DND-41 (cell line): ENCODE measurements at places on chromosomes 3 and 15.

DNA sequence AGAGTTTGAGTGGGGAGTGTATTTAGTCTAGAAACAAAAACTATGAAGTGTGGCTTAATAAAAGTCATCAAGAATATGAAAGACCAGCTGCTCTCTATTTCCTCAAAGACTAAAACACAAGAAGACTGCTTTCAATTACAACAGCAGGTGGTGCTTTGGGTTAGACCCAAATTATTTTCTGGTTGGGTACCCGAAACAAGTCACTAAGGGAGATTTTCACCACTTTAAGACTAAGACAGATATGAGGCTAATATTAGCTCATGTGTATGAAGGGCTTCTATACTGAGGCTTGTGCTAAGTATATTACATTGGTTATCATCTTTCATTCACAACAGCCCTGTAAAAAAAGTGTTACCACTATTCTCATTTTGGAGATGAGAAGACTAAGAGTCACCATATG lies 43.1 kb downstream of the COL8A1 start:
- no peaks in the 10 kb centered on the region for H3K4me1 ChIP-seq
- no peak overlapping the region for H3K4me3 ChIP-seq
- DNase-seq: no peak
- no peaks in the 10 kb centered on the region for H3K36me3 ChIP-seq
- H3K27me3 ChIP-seq: peaks cover 3% of the 10 kb centered on the region

- H3K4me1 ChIP-seq: no peaks in the 10 kb centered on the region
- no peaks in the 10 kb centered on the region for H3K36me3 ChIP-seq
- no peak for DNase-seq
Observed at GRCh38 chr3:174097686-174098085, 700.1 kb downstream of the NLGN1 start.

DNA sequence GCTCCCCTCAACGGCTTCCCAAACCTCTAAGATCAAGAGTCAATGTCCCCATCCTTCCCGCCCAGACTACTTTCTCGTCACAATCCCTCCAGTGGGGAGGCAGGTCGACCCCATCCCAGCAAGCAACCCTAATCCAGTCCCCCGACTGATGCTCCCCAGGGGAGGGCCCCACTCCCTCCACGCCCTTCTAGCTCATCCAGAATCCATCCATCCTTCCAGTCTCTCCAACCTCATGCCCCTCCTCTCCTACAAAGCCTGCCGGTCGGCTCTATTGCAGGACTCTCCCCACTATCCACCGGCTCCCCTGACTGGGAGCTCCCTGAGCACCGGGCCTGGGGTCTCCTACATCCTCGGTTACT lies 1.3 kb downstream of the ADAMTS7 start:
- H3K4me1 ChIP-seq: no peaks in the 10 kb centered on the region
- H3K4me3 ChIP-seq: no peak overlapping the region
- peaks cover 5% of the 10 kb centered on the region for H3K27me3 ChIP-seq
- no peak overlapping the region for H3K27ac ChIP-seq

DNA sequence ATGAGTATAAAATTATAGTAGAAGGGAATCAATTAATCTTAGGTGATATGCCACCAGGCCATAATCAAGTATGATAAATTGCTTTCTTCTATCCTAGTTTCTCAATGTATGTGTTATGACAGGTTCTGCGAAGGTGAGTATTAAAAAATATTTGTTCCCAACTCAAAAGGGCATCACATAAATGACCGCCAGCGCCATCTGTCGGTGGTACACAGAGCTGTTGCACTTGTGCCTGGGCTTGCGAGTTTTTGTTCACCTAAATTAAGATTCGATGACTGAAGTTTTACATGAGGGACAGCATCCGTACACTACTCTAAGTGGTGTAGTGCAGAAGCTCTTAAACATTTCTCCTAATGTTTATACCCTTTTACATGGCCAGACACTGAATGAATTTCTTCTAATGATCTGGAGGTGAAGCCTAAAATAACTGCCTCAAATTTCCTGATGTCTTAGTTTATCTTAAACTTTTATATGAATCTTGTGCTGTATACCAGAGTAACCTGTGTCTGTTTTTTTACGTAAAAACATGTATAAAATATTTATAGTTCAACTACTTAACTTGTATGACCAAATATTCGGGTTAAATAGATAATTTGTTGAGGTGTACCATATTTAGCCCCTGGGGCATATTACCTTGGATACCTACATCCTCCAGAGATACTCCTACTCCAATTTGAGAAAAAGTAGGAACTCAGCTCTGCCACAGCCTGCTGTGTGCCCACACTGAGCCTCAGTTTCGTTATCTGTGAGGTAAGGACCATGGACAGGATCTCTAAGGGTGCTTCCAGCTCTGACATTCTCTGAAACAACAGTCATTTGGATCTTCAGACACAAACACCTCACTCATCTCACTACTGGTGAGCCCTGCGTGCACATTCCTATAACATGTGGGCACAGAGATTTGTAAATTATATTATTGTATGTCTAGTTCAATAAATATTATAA lies 365.6 kb downstream of the MAGI1 start:
- H3K27ac ChIP-seq: no peak overlapping the region
- no peaks in the 10 kb centered on the region for H3K4me1 ChIP-seq
- no peak overlapping the region for H3K4me3 ChIP-seq
- peak; percentile 24 for DNase-seq

- no peaks in the 10 kb centered on the region for H3K27me3 ChIP-seq
- no peaks in the 10 kb centered on the region for H3K36me3 ChIP-seq
- H3K4me3 ChIP-seq: no peak overlapping the region
- no peak for DNase-seq
Observed at GRCh38 chr3:191345334-191345733, 15.0 kb upstream of the UTS2B start.

GRCh38 chr15:100688549-100689120 lies 86.2 kb downstream of the ASB7 start:
- H3K4me1 ChIP-seq: no peaks in the 10 kb centered on the region
- DNase-seq: peak; percentile 22
- H3K36me3 ChIP-seq: no peaks in the 10 kb centered on the region
- no peak overlapping the region for H3K4me3 ChIP-seq

DNA sequence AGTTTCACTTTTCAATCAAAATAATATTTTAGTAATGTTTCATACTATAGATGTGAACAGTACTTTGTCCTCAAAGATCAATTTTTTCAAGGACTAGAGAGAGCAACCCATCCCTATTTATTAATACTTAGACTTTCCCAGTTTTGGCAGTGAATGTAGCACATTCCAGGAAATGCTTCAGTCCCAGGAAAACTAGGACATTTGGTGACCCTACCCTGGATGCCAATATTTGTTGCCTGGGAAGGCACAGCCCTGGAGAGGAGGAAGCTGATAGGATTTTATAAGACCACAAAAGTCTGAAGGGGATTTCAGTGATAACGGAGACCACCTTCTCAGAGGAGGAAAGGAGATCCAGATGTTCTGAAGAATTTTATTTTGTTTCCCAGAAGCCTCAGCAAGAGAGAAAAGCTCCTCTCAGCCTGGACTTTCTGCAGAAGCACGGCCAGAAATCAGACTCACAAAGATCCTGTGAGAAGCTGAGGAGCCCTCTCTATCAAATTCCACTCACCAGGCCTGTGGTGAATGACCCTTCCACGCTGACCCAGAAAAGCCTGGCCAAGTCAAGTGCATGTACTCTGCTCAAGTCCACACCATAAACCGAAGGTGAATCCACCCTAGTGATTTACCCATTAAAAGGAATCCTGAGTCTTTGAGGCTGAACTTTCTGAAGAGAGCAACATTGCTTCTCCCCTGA lies 87.7 kb upstream of the ABHD17C start:
- H3K4me3 ChIP-seq: no peak overlapping the region
- DNase-seq: no peak
- H3K27me3 ChIP-seq: no peaks in the 10 kb centered on the region
- H3K27ac ChIP-seq: no peak overlapping the region

DNA sequence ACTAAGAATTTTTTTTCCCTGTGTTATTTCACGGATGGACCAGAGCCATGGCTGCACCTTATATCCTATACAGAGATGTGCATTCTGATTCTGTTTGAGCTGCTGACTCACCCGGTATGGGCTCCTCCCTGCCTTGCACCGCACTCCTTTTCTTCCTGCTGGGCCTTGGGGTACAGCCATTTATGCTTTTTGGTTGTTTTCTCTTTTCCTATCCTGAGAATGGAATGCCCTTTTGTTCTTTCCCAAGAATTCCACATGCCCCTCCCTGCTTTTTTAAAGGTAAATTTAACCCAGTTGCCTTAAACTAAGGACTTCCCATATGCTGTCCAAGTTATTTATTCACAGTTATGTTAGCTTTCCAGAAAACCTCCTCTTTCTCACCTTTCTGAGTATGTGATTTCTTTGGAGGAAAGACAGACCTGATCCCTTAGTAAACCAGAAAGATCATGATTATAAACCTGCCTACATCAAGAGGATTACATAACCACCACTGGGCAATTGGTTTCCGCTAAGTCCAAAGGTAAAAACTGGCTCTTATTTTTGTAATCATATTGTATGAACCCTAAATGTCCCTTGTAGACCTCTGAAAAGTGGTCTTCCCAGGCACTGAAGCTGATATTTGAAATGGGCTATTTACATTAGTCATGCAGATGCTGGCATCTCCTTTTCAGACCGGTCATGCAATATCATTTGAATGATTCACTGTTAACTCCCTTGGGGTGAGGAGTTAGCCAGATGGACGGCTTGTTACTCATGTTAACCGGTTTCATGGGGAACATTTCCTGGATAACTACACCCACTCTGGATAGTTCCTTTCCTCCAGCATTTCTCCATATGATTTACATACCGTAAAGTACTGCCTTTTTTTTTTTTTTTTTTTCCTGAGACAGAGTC lies 45.5 kb downstream of the TMOD3 start:
- H3K4me3 ChIP-seq: no peak overlapping the region
- no peak for DNase-seq
- peaks cover 42% of the 10 kb centered on the region for H3K36me3 ChIP-seq
- no peak overlapping the region for H3K27ac ChIP-seq
- no peaks in the 10 kb centered on the region for H3K4me1 ChIP-seq

- H3K27me3 ChIP-seq: no peaks in the 10 kb centered on the region
- peak; percentile 99 for DNase-seq
- H3K4me1 ChIP-seq: peaks cover 25% of the 10 kb centered on the region
Observed at GRCh38 chr3:44338010-44338827, at the start of gene TCAIM. Gene TCAIM (plus strand): TSS chr3:44338766. CDS start chr3:44354783, 16,017 bp downstream.

GRCh38 chr3:141454906-141455602 lies 31.8 kb upstream of the RASA2 start:
- no peaks in the 10 kb centered on the region for H3K27me3 ChIP-seq
- H3K36me3 ChIP-seq: no peaks in the 10 kb centered on the region

DNA sequence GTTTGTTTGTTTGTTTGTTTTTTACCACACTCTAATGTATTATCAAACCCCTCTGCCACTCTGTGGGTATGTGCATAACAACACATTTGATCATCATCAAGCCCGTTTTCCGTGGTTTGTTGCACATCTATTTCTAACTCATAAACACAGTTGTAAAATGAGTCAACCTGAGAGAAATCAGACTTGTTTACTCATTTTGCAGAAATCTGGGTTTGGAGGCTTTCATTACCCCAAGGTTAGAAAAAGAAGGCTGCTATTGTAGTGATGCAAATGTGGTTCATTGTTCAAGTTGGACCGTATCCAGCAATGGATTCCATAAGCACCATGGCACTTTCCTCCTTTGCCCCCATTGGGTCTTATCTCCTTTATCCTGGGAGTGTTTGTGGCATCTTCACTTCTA lies 353.2 kb upstream of the SOX2 start:
- H3K36me3 ChIP-seq: no peaks in the 10 kb centered on the region
- no peak for DNase-seq
- H3K4me3 ChIP-seq: no peak overlapping the region
- H3K27me3 ChIP-seq: no peaks in the 10 kb centered on the region
- no peak overlapping the region for H3K27ac ChIP-seq

GRCh38 chr15:49387471-49387870 lies 35.6 kb upstream of the FGF7 start:
- no peak for DNase-seq
- no peaks in the 10 kb centered on the region for H3K4me1 ChIP-seq
- H3K4me3 ChIP-seq: no peak overlapping the region
- H3K27ac ChIP-seq: no peak overlapping the region

DNA sequence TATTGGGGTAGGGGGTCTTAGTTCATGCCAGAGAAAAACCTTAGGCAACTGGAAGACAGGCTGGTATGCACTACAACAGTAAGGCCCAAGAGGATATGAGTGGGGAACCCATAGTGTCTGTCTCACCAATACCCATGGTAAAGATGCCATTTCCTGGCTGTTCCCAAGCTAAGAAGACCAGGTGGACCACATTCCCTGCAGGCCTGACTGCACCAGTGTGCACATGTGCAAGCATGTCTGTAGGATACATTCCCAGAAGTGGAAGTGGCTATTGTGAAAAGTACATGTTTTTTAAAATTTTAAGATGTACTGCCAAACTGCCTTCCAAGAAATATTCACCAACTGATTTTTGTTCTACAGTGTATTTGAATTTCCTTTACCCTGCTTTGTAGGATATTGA lies 207.3 kb upstream of the CTNNB1 start:
- no peak for DNase-seq
- no peak overlapping the region for H3K27ac ChIP-seq
- no peak overlapping the region for H3K4me3 ChIP-seq
- no peaks in the 10 kb centered on the region for H3K4me1 ChIP-seq

GRCh38 chr3:70728311-70728710 lies 415.9 kb upstream of the MDFIC2 start:
- H3K4me3 ChIP-seq: no peak overlapping the region
- no peak overlapping the region for H3K27ac ChIP-seq
- no peak for DNase-seq

- no peaks in the 10 kb centered on the region for H3K36me3 ChIP-seq
- H3K27ac ChIP-seq: no peak overlapping the region
- H3K4me3 ChIP-seq: no peak overlapping the region
- no peaks in the 10 kb centered on the region for H3K4me1 ChIP-seq
- no peaks in the 10 kb centered on the region for H3K27me3 ChIP-seq
- no peak for DNase-seq
Observed at GRCh38 chr15:66684136-66684681, 17.8 kb upstream of the SMAD6 start.

- no peak overlapping the region for H3K27ac ChIP-seq
- no peaks in the 10 kb centered on the region for H3K27me3 ChIP-seq
- H3K36me3 ChIP-seq: peaks cover 94% of the 10 kb centered on the region
- H3K4me3 ChIP-seq: no peak overlapping the region
Observed at GRCh38 chr3:111603679-111604078, 8.5 kb upstream of the ZBED2 start.

- no peak for DNase-seq
- H3K27me3 ChIP-seq: no peaks in the 10 kb centered on the region
- H3K27ac ChIP-seq: no peak overlapping the region
- H3K4me3 ChIP-seq: no peak overlapping the region
- H3K36me3 ChIP-seq: no peaks in the 10 kb centered on the region
Observed at GRCh38 chr3:2908693-2909351, 201.4 kb downstream of the IL5RA start.

DNA sequence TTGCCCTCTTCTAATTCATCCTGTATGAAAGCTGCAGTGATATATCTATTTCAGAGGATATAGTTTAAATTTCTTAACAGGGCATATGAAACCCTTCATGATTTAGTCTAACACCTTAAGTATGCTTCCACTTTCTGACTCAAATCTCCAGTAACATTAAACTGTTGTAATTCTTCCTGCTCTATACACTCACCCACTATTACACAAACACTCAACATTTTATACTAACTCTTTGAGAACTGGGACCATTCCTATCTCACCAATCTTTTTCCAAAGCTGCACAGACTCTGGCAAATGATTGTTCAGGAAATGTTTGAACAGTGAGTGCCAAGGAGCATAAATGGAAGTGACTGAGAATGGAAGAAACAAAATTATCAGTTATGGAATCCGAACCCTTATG lies 560.4 kb upstream of the DPPA4 start:
- H3K4me1 ChIP-seq: peaks cover 28% of the 10 kb centered on the region
- DNase-seq: no peak
- no peaks in the 10 kb centered on the region for H3K27me3 ChIP-seq
- no peaks in the 10 kb centered on the region for H3K36me3 ChIP-seq
- no peak overlapping the region for H3K27ac ChIP-seq

- no peaks in the 10 kb centered on the region for H3K36me3 ChIP-seq
- no peaks in the 10 kb centered on the region for H3K27me3 ChIP-seq
- no peak overlapping the region for H3K4me3 ChIP-seq
- no peak for DNase-seq
- peaks cover 3% of the 10 kb centered on the region; the same call in 1 of the 2 replicates for H3K4me1 ChIP-seq
Observed at GRCh38 chr3:177484926-177485325, 287.6 kb upstream of the TBL1XR1 start.
